ENCODE measurements at places on chromosomes 16 and 17.

DNA sequence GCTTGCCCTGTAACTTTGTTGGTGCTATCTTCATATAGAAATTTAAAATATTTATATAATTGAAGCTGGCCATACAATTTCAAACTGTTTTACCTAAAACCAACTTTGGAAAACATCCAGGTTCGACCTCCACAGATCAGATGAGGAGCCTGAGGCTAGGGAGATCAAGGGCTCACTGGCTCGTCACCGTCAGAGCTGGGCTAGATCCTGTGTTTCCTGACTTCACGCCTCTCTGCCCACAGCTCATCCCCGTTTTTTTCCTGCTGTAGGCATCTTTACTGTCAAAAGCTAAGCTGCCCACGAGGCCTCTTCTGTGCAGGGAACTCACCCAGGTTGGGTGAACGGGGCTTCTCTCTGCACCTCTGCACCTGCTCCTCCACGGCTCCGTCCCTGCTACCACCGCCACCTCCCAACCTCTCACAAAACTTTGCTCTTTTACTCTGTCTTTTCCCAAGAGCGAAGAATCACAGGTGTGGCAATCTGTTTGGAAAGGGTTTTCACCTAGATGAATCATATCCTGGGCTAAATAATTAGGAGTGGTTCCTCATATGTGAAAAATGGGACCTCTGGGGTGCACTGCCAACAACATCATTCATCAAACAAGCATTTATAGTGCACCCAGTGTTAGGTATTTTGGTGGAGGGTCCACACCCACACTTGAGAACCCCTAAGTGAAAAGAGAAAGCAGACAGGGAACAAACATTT is 24.8 kb upstream of the KDM6B start:
- DNase-seq = no peak

DNA sequence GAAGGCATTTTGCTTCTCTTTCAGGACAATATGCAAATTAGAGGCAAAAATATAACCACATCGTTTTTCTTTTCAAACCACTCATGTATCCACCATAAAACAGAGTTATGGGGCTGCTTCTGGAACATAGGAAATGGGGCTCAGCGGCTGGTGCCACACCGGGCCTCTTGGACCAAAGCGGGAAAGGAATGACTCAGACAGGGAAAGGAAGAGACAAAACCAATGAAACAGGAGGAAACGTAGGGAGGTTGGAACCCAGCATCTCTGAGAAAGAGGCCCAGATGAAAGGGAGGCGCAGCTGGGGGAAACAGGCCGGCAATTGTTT is 28.5 kb downstream of the CUEDC1 start:
- DNase-seq = no peak

DNA sequence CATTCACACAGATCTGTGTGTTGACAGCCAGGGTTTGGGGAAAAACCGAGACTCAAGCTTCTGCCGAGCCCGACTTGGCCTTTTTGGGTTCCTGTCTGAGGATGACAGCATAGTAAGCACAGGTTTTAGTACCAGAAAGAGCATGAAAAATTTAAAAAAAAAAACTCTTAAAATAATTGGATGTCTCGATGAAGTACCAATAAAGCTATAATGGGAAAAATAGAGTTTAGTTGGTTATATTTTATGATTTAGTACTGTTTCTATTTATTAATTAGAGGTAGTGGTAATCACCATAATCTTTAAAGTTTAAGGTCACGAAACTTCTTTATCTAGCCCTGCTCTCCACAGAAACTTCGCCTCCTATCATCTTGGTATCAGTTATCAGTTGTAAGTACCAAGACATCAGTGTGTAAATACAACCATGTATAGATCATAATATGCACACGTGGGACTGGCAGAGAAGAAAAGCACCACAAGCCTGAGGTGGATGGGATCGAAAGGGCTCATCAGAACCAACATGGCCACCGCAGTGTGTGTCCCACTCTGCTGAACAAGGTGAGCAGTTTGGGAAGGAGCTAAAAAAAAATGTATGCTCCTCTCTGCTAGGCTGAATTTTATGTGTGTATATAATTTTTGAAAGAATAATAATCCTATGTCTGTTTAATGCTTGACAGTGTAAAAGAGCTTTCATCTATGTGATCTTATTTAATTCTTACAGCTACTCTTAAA is 14.4 kb upstream of the EEF2K start:
- no peak for DNase-seq

DNA sequence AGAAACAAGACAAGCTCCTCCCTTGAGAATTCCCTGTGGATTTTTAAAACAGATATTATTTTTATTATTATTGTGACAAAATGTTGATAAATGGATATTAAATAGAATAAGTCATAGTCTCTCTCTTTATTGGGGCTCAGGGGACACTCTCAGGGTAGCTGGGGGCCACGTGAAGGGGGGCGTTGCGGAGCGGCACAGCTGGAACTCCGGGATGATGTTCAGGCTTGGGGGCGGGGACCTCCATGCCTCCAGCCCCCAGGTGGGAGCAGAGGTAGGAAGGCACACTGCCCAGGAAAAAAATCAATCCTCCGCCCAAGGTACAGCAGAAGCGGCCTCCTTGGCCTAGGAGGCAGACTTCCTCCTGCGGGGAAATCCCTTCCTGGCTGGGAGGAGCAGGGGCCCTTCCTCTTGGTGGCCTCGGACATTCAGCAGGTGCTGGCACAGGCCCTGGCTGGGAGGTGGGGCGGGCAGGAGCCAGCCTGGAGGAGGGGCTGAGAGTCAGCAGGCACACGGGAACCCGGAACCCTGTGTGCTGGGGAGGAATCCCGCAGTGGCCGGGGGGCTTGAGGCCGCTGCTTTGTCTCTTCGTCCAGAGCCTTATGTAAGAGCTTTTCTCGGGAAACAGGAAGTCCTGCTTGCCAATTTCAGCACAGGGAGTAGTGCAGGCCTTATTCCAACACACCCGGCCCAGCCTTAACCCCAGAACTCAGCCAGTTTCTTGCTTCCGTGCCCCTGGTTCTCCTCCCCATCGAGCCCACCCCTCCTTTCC is 591 bp upstream of the TNFSF13 start:
- DNase-seq = no peak

All from GM04503 (cell line).